ENCODE measurements at places on chromosomes 3 and 15. TPM values are rescaled to one million over a fixed set of nuclear protein-coding genes. Genes with fewer than 3 reads are reported as not detected.

GRCh38 chr3:16504692-16505091 lies 8.8 kb downstream of the RFTN1 start:
- H3K36me3 ChIP-seq: peaks cover 3% of the 10 kb centered on the region
- H3K27me3 ChIP-seq: no peaks in the 10 kb centered on the region
- no peak for DNase-seq

- no peak overlapping the region for H3K4me3 ChIP-seq
- no peak for DNase-seq
- H3K27me3 ChIP-seq: no peaks in the 10 kb centered on the region
- H3K4me1 ChIP-seq: peaks cover 48% of the 10 kb centered on the region
- H3K27ac ChIP-seq: no peak overlapping the region
Measured at GRCh38 chr15:63800241-63800640, 33.5 kb downstream of the HERC1 start.

GRCh38 chr15:76565366-76565765 lies 228.8 kb downstream of the ISL2 start:
- no peaks in the 10 kb centered on the region for H3K36me3 ChIP-seq
- H3K4me1 ChIP-seq: no peaks in the 10 kb centered on the region
- no peak overlapping the region for H3K4me3 ChIP-seq
- no peak for DNase-seq

DNA sequence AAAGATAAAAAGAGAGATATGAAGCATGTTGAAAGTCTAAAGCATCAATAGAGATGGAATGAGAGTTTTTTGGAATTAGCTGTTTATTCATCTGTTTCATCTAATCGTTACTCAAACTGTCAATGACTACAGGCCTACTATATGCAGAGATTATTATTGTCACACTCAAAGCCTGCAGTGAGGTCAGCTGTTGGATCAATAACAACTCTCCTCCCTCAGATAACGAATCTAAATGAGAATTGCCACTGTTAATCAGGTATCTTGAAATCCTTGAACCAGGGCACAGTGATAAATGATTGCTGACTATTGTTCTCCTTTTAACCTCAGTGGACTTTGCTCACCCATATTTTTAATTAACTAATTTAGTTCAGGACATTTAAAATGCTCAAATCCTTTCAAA lies 192.3 kb upstream of the SGO1 start:
- no peak overlapping the region for H3K4me3 ChIP-seq
- no peaks in the 10 kb centered on the region for H3K4me1 ChIP-seq
- H3K27ac ChIP-seq: no peak overlapping the region

DNA sequence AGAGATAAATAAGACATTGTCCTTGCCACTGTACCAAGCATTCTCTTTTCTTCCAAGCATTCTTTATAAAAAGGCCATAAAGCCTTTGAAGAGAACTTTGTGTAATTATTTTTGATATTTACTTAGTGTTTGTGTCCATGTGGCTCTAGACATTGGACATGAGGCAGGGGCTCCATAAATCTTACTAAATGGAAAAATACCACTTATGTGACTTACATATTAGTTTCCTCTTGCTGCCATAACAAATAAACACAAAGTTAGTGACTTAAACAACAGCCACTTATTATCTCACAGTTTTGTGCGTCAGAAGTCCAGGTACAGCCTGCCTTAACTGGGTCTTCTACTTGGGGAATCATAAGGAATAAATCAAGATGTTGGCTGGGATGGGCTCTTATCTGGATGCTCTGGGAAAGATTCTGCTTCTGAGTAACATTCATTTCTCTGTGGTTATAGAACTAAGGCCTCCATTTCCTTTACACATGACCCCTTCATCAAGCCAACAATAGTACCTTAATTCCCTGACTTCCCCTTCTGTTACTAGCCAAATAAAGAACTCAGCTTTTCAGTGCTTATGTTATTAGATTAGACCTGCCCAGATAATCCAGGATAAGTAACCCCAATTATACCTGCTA lies 59.9 kb upstream of the COL8A1 start:
- H3K4me1 ChIP-seq: no peaks in the 10 kb centered on the region
- H3K27me3 ChIP-seq: no peaks in the 10 kb centered on the region
- H3K4me3 ChIP-seq: no peak overlapping the region

DNA sequence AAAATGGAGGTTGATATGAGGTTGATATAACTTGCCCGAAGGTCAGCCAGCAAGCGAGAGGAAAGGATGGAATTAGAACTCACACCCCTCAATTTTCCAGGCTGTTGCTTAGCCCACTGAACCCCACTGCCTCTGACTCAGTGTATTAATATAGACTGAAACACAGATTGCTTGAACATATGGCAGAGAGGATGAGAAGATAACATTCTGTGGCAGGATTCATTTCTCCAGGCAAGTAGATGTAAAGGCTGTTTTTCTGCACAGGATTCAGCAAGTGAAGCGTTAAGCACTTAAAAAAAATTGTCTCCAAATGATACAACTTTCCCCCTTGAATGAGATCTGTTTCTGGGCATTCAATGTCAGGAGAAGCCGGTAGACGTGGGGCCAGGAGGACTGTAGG lies 335.2 kb downstream of the GAP43 start:
- no peaks in the 10 kb centered on the region for H3K36me3 ChIP-seq
- H3K27ac ChIP-seq: no peak overlapping the region
- H3K4me3 ChIP-seq: no peak overlapping the region

Gene CCR3
- not detected for total RNA-seq

Gene TRIM42
- not detected for total RNA-seq

Gene EPHA6
- total RNA-seq: not detected

Data from psoas muscle (tissue), 8 donors.